Fibroblast of lung (primary cell): ENCODE measurements at places on chromosomes 16 and 17. TPM values are rescaled to one million over a fixed set of nuclear protein-coding genes. Genes with fewer than 3 reads are reported as not detected.

GRCh38 chr17:41406205-41406604 lies 8.8 kb upstream of the KRT31 start:
- no peak for DNase-seq

GRCh38 chr17:14875557-14876412 lies 389.3 kb downstream of the PMP22 start:
- DNase-seq = no peak

- DNase-seq = peak; percentile 34
Measured at GRCh38 chr17:12342609-12343435, 322.1 kb downstream of the MAP2K4 start.

The CD7 gene
- total RNA-seq = under 0.01 and 0.17 TPM in 2 replicates

The RAB34 gene
- 159 and 174 TPM in 2 replicates for total RNA-seq

The TPSAB1 gene
- total RNA-seq = not detected in 2 replicates
